ENCODE measurements at places on chromosomes 16 and 17. TPM values are rescaled to one million over a fixed set of nuclear protein-coding genes. Genes with fewer than 3 reads are reported as not detected.

The KLHL10 gene
- not detected for polyA plus RNA-seq

The TLCD1 gene
- 19.4 TPM for polyA plus RNA-seq

The TEX14 gene
- not detected for polyA plus RNA-seq

The PLA2G10 gene
- polyA plus RNA-seq = 0.90 TPM

The SDK2 gene
- 0.93 TPM for polyA plus RNA-seq

The HSF5 gene
- 0.01 TPM for polyA plus RNA-seq

The CSH2 gene
- polyA plus RNA-seq = not detected

The CMTM1 gene
- 0.11 TPM for polyA plus RNA-seq

The CISD3 gene
- polyA plus RNA-seq = 62.4 TPM

The ABCC6 gene
- 0.06 TPM for polyA plus RNA-seq

DNA sequence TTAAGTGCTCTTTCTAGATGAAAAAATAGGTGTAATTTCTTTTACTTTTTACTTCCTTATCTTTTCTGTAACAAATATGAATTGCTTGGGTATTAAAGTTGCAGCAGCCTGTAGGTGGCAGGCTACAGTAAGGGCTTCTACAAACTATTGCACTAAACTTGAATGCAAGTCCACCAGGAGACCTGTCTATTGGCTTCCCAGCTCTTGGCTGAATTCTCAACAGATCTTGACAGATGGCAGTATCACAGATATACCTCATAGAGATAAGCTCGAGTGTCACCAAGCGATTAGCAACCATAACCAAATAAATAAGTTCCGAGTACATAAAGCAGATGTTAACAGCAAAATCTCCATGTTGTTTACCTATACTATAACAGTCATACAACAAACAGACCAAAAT is 5.9 kb downstream of the BBS2 start:
- DNase-seq = no peak

GRCh38 chr17:72287586-72287985 is 166.8 kb downstream of the SOX9 start:
- DNase-seq = no peak

GRCh38 chr16:85113168-85113733 is 979 bp upstream of the CIBAR2 start:
- DNase-seq = no peak

- DNase-seq = no peak
Measured at GRCh38 chr16:78675312-78675711, 575.9 kb downstream of the WWOX start.

DNA sequence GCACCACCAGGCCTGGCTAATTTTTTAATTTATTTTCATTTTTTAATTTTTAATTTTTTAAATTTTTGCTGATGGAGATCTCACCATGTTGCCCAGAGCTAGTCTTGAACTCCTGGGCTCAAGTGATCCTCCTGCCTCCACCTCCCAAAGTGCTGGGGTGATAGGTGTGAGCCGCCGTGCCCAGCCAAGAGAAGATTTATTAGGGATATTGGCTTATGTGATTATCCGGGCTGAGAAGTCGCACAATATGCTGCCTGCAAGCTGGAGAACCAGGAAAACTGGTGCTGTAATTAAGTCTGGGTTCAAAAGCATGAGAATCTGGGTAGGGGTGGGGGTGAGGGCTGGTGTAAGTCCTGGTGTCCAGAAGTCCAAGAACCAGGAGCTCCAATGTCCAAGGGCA is 2.5 kb upstream of the C16orf90 start:
- DNase-seq = no peak

DNA sequence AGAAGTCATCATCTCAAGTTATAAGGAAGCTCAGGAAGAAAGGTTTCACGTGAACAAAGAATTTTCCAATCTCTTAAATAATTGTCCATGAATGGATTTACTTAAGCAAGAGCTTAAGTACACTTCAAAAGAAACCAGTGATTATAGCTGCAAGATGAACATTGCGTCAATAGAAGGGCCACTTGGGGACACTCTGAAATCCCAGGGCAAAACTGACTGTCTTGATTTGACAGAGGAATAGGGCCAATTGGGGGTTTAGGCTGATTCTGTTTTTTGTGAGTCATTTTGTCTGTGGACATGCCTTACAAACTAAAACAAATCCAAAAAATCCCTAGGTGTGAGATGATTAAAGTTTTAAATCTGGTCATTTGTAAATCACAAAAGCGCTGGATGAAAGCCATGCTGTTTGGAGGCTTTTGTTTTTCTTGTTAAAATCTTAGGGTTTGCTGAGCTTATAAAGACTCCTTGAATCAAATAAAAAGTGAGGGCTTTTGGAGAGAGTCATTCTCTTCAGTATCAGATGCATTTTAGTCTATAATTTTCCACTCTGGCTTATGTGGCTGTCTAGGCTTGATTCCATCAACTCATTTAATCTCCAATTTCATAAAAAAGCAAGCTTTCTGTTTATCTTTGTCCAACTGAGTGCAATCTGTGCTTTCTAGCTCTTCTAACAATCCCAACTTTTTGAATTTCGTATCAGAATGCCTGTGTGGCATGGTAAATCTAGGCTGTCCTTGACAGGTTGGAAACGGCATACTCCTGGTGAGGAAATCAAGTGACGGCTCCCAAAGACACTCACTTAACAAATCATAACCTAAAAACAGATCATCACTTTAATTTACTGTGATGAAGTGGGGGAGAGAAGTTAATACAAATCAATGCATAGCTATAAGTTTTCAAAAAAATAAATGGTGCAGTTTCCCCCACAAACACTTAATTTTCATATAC is 98.2 kb upstream of the SOX9 start:
- DNase-seq = no peak

GRCh38 chr16:2082171-2082982 is 34.6 kb downstream of the TSC2 start:
- no peak for DNase-seq

DNA sequence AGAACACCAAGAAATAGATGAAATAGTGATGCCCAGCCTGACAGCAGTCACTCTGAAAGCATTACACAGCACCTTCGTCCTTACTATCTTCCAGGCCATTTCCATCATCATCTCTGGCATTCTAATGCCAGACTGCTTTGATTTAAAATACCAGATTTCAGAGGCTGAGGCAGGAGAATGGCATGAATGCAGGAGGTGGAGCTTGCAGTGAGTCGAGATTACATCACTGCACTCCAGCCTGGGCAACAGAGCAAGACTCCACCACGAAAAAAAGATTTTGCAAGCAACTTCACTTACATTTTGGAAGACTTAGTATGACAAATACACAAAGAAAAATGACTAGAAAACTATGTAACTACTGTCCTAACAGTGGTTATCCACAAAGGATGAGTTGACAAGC is 244.0 kb downstream of the CPPED1 start:
- DNase-seq = no peak

- no peak for DNase-seq
Measured at GRCh38 chr17:561116-561515, 153.5 kb downstream of the VPS53 start.

DNA sequence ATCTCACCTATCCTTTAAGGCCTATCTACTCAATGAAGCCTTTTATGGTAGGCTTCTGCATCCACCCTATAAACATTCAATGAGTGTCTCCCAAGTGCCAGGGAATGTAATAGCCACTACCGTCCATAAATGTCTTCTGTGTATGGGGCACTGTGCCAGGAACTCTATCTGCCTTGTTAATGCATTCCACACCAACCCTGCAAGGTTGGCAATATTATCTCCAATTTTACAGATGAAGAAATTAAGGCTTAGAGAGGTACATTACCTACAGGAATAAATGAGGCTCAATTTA is 20.0 kb downstream of the MAP3K14 start:
- DNase-seq = no peak

GRCh38 chr17:4609761-4610160 is 25.4 kb downstream of the SMTNL2 start:
- DNase-seq = no peak

DNA sequence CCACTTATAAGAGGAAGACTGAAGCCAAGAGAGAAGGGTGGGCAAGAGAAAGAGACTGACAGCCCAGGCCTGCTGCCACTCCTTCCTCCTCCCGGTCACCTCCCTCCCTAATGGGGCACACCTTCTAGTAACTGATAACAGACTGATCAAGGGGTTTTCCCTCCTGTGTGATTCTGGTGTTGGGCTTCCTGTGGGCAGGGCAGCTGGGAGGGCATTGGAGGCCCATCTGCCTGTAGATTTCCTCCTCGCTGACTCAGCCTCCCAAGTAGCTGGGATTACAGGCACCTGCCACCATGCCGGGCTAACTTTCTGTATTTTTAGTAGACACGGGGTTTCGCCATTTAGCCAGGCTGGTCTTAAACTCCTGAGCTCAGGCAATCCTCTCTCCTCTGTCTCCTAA is 16.2 kb downstream of the CA4 start:
- no peak for DNase-seq

- DNase-seq = no peak
Measured at GRCh38 chr16:28131743-28132393, 68.4 kb upstream of the GSG1L start.

DNA sequence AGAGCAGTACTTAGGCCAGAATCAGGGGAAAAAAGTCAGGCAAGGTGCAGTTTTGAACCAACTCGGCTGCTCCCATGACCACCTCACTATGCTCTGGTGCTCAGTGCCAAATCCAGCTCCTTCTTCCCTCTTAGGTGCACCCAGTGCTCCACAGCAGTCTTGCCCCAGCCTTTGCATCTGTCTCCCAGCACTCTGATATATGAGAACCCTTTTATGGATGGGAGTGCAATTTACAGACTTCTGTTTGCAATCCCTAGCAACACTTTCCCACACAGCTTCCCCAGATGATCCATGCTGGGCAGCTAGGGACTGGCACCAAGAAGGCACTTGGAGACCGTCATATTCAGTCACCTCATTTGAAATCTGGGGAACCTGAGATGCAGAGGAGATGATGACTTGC is 267.9 kb upstream of the CCL2 start:
- no peak for DNase-seq

- no peak for DNase-seq
Measured at GRCh38 chr17:56289321-56289720, 136.0 kb downstream of the ANKFN1 start.

DNA sequence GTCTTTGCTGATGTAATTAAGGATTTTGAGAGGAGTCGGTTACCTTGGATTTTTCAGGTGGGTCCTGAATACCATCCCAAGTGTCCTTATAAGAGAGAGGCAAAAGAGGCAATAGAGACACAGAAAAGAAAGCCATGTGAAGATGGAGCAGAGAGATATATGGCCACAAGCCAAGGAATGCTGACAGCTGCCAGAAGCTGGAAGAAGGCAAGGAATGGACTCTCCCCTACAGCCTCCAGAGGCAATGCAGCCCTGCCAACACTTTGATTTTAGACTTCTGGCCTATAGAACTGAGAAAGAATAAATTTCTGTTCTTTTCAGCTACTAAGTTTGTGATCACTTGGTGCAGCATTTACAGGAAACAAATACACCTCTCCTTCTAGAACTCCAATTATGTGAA is 8.2 kb upstream of the RNFT1 start:
- no peak for DNase-seq

- DNase-seq = no peak
Measured at GRCh38 chr17:48634493-48635208, 8.5 kb upstream of the HOXB9 start.

GRCh38 chr17:62725791-62726249 is 82.3 kb downstream of the MARCHF10 start:
- DNase-seq = peak; percentile 64

DNA sequence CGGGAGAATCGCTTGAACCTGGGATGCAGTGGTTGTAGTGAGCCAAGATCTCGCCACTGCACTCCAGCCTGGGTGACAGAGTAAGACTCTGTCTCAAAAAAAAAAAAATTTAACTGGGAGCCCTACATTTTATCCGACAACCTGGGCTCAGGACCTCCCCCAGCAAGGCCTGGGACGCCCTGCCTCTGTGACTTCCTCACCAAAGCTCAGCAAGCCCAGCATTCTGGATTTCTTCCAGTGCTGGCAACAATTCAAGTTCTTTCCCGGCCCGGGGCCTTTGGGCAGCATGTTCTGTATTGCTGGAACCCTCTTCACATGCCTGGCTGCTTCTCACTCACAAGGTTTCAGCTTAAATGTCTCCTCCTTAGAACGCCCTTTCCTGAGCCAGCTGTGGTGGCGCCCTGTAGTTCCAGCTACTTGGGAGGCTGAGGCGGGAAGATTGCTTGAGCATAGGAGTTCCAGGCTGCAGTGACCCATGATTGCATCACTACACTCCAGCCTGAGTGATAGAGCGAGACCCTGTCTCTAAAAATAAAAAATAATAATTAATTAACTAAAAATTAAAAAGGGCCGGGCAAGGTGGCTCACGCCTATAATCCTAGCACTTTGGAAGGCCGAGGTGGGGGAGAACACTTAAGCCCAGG is 15.9 kb upstream of the MEIOB start:
- no peak for DNase-seq

DNA sequence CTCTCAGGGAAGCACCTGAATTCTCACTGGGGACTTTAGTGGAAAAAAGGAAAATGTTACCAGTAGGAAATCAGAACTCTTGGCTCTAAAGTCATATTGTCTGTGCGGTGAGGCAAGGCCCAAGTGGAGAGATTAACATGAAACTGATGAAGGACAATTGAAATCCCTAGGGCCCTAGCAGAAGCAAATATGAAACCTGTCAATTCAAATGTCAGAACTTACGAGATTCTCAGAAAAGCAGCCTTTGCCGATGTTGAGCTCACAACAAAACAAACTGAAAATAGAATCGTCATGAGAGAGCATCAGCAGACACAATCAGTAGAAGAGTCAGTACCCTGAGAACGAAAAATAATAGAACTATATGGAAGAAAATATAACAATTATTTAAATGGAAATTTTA is 108.8 kb downstream of the ELAC2 start:
- no peak for DNase-seq

DNA sequence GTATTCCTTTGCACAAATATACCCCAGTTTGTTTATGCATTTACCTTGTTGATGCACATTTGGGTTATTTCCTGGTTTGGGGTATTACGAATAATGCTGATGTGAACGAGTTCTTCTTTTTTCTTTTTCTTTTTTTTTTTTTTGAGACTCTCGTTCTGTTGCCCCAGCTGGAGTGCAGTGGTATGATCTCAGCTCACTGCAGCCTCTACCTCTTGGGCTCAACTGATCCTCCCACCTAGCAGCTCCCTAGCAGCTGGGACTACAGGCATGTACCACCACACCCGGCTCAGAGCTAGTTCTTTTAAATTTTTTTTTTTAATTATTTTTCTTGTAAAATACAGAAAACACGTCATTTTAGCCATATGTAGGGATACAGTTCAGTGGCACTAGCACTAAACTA is 14.1 kb downstream of the RAB40C start:
- DNase-seq = no peak
